ENCODE measurements at places on chromosomes 6 and 20.

DNA sequence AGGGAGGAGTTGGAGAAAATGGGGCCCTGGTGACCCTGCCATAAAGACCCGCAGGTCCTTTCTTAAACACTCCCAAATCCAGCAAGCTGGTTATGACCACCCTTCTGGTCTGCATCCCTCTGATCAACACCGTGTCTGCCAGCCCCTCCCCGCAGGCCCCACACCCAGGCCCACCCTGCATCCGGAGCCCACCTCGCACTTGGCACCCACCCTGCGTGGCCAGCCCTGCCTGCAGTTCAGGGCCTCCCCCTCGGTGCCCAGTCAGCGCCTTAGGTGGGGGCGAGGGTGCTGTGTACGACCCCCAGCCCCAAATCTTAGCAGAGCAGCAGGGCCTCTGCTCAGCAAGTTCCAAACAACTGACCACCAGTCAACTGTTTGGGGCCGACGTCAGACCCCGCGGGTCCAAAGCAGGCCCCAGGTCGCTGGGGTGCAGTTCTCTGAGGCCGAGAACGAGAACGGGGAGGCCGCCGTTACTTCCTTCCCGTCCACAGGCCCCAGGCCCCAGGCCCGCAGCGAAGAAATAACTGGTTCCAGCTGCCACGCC is 1.2 kb downstream of the ACSS1 start:
- DNase-seq: no peak

- DNase-seq: no peak
Measured at GRCh38 chr6:166438211-166438861, 55.6 kb upstream of the MPC1 start.

DNA sequence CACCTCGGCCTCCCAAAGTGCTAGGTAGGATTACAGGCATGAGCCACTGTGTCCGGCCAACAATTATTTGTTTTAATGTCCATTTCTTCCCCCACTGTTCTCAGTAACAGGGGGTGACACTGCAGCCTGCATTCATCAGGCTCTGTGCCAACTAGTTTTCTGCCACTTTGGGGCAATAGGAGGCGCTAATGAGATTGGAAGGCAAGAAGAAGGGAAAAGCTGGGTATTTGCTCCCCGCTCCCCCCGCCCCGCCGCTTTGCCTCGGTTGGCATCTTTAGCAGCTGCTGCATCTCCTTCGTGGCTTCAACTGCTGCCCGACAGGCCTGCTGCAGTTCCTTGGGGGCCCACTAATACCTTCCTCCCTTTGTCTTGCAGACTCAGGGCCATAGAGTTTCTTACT is 35.0 kb upstream of the MDGA1 start:
- no peak for DNase-seq

- DNase-seq: no peak
Measured at GRCh38 chr6:66948106-66948505, 1241.1 kb upstream of the EYS start.

DNA sequence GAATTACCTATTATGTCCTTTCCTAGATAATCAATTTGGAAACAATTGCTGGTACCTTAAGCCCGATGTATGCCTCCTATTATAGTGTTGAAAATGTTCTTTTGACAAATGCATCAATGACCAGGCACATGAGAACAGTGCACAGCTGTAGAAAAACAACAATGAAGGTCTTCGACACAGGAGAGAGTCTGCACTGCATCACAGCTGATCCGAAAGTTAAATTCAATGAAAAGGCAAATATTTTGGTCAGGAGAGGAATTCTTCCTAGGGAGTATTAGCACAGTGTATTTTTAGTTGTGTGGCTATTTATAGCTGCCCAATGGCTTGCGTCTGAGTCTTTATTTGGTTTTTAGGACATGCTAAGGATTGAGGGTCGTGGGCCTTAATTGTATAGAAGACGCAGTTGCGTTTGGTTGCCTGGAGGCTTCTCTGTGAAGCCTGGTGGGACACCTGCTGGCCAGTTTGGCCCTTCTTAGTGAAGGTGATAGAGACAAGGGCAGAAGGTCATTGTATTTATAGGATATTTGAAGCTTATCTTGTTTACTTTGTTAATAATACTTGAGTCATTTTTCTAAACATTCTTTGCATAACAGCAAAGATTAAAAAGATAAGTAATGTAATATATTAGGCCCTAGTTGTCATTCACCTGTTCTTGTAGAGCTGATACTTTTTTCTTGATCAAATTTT is 72.3 kb downstream of the CDYL start:
- DNase-seq: no peak

- DNase-seq: no peak
Measured at GRCh38 chr6:161168281-161168891, 105.5 kb downstream of the AGPAT4 start.

DNA sequence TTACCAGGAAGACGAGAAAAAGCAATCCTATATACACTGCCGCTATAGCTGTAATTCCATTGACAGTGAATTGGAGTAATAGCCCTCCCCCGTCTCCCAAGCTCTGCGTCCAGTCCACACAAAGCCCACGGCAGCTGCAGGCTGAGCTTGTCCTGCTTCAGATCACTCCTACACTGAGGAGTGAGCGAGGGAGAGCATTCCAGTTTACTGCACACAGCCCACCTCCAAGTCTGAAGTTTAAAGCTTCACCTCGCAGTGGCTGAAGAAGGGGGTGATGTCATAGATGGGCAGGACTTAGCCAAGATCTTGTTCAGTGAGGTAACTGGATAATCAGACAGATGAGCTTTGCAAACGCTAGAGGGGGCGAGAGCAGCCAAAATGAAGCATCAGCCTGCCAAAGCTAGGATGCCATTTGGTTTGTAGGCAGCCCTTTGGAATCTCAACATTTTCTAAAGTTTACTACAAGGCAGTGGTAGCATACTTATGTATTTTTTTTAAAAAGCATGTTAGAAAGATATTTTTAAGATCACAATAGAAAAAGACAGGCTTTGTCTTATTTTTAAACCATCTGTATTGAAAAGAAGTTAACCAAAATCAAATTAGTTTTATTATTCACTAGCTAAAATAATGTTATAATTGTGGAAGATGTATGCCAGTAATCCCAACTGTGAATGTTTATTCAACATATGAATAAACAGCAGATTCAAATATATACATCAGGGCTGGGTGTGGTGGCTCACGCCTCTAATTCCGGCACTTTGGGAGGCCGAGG is at the start of gene FLRT3:
Gene FLRT3, minus strand, starts transcription at position 213 of the 772 bp plus-strand sequence. CDS start 10,106 bp downstream, outside the sequence.
- DNase-seq: peak; percentile 70

GRCh38 chr6:169472786-169473416 is 219.3 kb upstream of the THBS2 start:
- no peak for DNase-seq

GRCh38 chr6:17446713-17447112 is 53.3 kb downstream of the CAP2 start:
- DNase-seq: no peak

GRCh38 chr6:73074175-73074574 is 151.1 kb downstream of the KHDC1L start:
- DNase-seq: no peak

DNA sequence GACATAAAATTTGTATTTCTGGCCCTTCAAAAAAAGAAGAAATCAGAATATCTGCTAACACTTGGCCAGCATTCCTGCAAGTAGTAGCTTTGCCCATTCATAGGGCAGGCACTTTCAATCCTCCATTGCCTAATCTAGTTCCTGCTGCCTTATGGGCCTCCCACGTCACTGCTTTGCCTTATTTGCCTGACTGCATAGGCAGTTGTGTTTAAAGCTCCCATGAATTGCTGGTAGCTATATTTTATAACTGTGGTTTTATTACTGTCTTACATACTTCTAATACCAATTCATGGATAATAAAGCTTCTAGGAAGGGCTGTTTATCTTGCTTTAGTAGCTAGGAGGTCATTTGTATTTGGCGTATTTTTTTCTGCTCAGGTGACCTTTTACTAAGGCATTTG is 7.7 kb upstream of the SLC35A1 start:
- DNase-seq: no peak

- no peak for DNase-seq
Measured at GRCh38 chr20:20754714-20755113, 42.3 kb upstream of the RALGAPA2 start.

GRCh38 chr6:18978337-18979128 is 591.4 kb downstream of the RNF144B start:
- no peak for DNase-seq

DNA sequence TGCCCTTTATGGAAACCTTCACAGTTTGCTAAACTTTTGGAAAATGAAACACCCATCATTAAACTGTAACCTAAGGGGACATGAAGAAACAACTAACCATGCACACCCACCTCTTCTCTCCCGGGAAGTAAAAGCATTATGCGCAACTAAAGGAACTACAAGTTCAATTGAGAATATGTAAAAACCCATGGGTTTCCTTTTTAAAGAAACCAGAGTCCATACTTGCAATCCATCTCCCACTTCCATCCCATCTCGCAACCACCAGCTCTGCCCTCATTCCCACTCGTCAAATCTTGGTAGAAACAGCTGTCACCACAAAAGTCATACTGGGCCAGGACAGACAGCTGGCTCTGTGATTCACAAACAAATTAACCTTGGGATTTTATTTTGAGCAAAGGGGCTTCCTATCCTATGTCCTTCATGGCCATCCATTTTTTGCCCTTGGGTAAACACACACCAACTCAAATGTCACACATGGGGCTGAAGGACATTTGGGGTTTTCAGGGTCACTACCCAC is 81.5 kb downstream of the HAO1 start:
- DNase-seq: no peak

DNA sequence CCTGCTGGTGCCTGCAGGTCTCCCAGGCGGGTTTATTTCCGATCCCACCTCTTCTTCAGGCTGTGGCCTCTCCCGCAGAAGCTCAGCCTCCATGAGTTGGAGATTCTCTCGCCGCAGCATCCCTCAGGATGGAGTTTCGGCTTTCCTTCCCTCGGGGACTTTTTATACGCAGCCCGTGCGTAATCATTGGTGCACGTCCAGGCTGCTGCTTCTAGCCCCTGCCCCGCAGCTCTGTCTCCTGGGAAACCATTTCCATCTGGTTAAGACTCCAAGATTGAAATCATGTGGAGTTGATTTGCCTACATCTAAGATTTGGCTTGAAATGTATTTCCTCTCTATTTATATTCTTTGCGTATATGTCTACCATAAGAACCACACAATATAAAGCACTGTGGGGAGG is 46.7 kb upstream of the CARMIL1 start:
- DNase-seq: no peak

GRCh38 chr6:19665613-19665909 is 171.6 kb upstream of the ID4 start:
- no peak for DNase-seq

- DNase-seq: no peak
Measured at GRCh38 chr6:162940426-162940825, 212.7 kb downstream of the PACRG start.

DNA sequence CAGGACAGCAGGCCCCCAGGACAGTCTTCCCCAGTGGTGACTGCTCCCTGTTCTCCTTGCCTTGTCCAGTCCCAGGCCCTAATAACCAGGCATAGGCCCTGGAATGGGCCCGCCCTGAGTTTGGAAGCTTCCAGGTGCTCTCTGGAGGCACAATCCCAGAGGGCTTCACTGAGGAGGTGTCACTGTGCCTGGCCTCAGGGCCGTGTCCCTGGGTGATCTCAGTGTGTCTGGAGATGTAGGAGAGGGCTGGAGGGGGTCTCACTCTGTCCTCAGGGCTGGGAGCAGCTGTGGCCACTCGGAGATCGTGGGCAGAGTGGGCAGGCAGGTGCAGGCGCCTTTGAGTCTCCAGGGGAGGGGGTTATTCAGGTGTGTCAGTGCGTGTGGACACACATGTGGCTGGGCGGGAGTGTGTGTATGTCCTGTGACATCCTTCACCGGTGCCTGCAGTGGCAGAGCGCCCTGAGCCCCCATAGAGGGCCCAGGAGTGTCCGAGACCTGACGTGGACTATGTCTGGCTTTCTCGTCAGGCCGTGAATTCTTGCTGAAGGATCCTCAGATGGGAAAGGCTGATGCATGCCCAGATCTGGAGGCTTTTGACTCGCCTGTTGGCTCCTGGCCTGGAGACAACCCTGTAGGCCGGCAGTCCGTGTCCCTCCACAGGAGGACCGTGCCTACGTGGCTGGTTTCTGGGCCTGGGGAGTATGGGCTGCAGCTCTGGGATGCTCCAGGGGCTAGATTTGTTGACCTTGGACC is 5.5 kb upstream of the NPBWR2 start:
- no peak for DNase-seq

GRCh38 chr6:139611327-139612134 is 237.1 kb upstream of the CITED2 start:
- DNase-seq: no peak

DNA sequence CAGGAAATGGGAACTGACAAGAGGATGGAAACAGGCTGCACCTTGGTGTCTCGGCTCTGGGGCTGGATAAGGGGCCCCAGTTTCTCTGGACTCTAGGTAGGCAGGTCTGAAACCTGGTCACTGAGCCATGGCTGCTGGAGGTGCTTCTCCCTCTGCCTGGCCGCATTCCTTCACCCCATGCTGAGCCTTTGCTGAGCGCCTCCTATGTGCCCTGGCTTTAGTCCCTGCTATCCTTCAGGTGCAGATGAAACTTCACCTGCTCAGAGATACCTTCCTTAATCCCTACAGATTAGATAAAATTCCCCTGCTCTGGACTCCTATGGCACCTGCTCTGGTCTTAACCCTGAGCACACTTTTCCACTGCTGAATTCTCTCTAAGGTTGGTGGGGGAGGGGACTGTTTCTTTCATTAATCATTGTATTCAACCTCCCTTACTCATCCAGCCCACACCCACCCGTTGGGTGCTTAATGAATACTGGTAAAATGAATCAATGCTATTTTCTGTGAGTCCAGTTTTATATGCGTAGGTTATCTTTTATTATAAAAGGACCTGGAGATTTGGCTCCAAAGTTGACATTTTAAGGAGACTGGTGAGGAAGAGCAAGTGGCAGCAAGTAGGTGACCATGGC is 19.3 kb downstream of the MYLK4 start:
- no peak for DNase-seq

- DNase-seq: no peak
Measured at GRCh38 chr20:18739751-18740166, 73.8 kb upstream of the SCP2D1 start.

GRCh38 chr6:170253226-170253909 is 37.5 kb downstream of the DLL1 start:
- DNase-seq: no peak

- no peak for DNase-seq
Measured at GRCh38 chr6:106380407-106380806, 19.9 kb downstream of the CRYBG1 start.

GRCh38 chr20:35011589-35012226 is 56.0 kb downstream of the MYH7B start:
- DNase-seq: no peak

- no peak for DNase-seq
Measured at GRCh38 chr6:10720265-10720959, 2.5 kb upstream of the TMEM14C start.

- no peak for DNase-seq
Measured at GRCh38 chr20:3658019-3658715, 5.0 kb downstream of the GFRA4 start.

GRCh38 chr6:108132863-108133262 is 33.0 kb upstream of the NR2E1 start:
- no peak for DNase-seq

- no peak for DNase-seq
Measured at GRCh38 chr20:62554214-62554897, 78.6 kb upstream of the GATA5 start.
